Fibroblast of skin of left biceps (primary cell): ENCODE measurements at places on chromosomes 2 and 18.

DNA sequence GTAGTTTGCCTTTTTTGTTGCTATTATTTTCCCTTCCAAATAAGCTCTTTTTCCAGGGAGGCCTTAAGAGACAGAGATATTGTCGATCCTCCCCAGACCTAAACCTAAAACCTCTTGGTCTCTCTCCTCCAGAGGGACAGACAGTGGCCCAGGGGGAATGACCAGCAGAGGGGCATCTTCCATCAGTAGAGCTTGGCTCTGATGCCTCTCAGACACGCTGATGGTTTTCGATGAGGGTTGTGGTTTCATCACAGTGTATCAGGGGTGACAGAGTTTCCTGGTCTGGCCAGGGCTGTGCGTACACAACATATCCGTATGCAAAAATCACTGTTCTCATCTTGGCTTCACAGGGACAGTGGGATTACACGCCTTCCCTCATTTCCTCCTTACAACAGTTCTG lies 68.6 kb downstream of the GATA6 start:
- DNase-seq, result no peak

DNA sequence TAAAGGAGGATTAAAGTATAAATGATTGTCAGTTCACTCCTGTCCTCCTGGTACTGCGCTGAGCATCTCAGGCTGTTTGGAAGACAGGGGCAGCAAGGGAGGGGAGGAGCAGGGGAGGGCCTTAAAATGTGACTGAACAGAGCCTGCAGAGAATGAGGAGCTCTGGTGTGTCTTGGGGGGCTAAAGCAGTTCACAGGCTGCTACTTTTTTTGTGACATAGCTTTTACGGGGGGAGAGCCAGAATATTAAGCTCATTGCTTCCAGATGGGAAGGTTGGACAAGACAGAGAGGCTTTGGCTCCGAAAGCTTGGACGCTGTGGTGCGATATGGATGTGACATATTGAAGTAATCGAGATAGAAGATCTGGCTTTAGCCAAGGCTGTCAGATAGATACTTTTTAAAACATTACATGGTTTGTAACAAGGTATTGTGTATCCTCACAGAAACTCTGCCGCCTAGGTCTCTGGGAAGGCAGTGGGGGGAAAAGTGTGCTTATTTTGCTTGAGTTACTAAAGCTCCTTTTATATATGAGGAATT lies 40.5 kb downstream of the RDH14 start:
- no peak for DNase-seq

DNA sequence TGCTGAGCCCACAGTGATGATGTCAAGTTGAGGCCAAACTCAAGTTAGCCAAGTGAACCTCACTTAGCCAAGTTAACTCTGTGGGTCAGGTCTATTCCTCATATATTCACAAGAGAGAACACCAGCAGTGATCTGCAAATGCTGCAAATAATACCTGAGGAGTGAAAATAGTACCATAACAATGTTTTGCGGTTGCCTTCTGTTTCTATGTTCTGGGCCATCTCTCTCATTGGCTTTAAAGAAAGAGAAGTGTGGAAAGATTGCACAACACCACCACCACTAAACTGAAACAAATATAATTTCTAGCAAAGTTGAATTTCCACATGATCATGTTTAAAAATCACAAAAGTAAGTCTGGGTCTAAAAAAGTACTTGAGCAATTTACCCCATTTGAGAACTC lies 211.1 kb upstream of the GALNT5 start:
- DNase-seq, result no peak

DNA sequence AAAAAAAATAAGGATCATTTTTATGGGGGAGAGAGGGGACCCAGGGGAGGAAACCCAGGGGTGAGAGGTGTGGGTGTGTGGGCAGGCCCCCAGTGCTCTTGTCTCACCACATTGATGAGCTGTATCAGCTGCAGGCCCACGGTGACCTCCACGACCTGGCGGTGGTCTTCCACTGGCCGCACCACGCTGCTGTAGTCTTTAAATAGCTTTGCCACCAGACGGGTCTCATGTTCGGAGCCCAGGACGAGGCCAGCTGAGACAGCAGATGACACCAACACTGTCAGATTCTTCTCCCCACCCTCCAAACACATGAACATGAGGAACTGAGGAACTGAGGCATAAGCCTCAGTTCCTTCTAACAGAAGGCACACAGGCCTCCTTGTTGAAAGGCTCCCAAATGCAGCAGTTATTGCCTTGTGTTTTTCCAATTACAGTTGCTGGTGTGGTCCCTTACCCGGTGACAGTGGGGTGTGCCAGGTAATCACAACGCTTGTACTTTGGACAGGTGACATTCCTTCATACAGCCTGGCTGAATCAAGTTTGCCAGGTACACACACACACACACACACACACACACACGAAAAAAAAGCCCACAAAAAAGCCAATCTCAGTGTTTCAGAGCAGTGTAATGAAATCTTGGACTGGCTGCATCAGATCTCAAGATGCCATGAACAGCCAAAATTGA lies 4.7 kb downstream of the CHRNA1 start:
- no peak for DNase-seq

GRCh38 chr2:113831161-113831560 lies 58.7 kb upstream of the ACTR3 start:
- no peak for DNase-seq

DNA sequence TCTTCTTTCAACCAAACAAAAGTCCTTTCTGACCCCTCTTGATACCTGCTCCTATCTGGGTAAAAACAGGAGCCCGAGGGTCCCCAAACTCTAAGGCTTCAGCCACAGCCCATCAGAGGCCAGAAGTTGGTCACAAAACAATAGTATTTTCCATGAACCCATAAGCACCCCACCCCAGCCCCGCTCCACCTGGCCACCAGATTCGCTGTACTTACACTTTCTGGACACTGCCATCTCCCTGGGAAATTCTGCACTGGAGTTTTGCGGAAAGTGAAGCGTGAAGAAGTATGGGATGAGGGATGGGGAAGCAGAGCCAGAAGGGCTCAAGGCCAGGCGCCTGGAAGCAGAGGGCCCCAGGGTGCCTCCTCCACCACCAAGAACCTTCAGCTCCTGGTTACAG lies 5.2 kb upstream of the RUFY4 start:
- no peak for DNase-seq

DNA sequence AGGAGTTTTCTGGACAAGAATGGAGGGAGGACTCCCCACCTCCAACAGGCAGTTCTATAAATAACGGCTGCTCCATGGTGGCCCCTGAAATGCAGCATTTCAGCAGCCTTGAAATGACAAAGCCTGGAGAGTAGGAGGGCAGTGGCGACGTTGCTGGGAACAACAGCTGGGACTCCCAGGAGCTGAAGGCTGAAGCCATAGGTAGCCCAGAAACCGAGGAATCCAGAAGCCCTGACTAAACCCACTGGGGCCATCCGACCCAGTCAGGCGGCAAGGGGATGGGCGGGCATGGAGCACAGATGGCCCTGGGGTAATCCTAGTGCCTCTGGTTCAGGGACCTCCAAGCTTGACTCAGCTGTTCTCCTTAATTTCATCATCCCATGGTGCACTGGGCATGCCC lies 9.0 kb downstream of the PRKAG3 start:
- DNase-seq, result no peak

DNA sequence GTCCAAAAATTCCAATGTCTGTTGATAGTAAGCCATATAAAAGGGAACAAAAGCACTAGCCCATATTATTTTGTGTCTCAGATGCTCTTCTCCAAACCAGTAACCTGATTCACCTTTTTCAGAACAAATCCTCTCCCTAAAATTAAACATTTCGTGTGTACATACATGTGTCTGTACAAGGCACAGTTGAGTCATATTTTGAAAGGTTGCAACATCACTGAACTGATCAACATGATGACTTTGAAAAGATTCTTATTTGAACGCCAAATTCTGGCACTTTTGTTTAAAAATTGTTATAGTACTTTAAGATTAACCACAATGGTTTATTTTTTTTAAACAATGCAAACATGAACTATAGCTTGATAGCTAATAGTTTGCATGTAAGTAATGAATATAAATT lies 102.5 kb downstream of the RIT2 start:
- DNase-seq, result no peak

DNA sequence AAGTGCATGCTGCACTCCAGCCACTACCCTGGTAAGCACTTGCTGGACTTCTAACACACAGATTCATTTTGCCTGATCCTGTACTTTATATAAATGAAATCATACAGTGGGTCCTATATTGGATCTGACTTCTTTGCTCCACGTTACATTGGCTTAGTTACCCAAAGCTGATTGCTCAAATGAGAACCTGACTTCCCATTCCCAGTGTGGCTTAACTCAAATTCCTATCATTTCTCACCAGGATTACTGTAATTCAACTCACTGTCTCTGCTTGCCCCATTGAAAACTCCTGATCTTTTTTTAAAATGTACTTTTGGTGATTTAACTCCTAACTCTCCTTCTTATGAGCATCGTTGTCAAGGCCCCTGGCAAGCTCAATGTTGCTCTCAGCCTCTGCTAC lies 1.4 kb downstream of the RSAD2 start:
- no peak for DNase-seq

DNA sequence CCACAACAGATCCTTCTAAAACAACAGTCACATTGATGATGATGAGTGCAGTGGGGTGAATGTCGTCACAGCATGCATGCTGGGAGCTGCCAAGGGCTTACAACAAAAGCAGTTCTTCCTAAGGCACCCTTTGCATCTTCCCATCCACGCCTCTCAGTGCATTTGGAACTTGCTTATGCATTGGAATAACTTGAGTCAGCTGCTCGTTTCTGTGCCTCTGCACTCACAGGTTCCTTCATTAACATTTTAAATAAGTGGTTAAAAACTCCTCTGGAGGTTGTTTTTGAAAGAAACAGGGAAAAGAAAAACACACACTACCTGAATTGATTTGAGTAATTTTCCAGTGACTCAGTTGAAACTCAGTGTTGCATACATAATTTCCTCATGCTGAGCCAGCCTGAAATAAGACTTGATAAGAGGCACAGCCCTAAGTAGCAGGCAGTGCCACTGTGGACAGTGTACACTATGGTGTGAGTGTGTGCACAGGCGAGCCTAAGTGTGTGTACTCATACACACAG lies 46.8 kb upstream of the TRIM43B start:
- DNase-seq, result no peak

- no peak for DNase-seq
Observed at GRCh38 chr2:33518929-33519328, 42.5 kb downstream of the RASGRP3 start.

DNA sequence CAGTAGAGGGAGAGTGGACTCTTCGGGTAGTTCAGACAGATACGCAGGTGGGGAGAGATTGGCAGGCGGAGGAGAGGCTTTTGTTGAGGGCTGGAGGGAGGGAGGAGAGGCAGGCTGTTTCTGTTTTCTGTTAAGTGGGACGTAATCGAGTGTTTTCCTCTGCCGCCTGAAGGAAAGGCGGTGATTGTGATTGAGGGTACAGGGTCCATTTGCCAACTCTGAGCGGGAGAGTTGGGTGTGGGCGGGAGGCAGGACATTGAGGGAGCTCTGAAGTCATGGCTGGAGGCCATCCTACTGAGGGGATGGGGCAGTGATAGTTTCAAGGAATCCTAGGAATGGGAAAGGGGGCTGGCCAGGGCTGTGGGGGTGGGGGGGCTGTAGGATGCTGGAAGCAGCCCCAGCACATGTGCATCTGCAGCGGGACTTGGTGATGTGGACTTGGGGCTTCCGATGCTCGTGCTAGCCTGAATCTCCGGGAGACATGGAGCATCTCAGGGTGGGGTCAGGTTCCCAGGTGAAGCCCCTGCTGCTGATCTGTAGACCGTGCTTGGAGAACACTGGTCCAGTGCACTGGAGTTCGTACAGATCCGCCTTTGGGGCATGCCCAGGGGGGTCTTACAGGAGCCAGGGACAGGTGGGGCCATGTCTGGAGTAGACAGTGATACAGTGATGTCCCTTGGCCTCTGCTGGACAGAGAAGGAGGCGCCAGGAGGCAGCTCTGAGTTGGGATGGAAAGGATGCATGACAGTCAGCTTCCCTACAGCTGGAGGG lies 167.5 kb downstream of the AGAP1 start:
- DNase-seq, result no peak

GRCh38 chr2:100653449-100654035 lies 90.7 kb downstream of the PDCL3 start:
- no peak for DNase-seq

DNA sequence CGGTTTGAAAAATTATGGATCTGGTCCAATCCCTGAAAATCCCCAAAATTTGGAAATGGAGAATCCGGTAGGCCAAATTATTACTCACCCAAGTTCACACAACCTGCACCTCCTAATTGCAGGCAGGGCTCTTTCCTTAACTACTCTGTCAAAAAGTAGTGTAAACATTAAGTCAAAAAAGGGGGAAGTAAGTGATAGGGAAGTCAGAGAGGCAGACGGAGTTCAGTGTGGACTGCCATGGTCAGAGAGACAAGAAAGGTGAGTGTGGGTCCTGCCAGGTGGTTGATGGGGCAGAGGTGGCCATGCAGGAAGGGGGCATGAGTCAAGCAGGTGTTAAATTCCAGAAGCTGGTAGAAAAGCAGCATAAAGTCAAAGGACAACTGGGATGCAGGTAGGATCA lies 104.7 kb upstream of the STPG4 start:
- no peak for DNase-seq

DNA sequence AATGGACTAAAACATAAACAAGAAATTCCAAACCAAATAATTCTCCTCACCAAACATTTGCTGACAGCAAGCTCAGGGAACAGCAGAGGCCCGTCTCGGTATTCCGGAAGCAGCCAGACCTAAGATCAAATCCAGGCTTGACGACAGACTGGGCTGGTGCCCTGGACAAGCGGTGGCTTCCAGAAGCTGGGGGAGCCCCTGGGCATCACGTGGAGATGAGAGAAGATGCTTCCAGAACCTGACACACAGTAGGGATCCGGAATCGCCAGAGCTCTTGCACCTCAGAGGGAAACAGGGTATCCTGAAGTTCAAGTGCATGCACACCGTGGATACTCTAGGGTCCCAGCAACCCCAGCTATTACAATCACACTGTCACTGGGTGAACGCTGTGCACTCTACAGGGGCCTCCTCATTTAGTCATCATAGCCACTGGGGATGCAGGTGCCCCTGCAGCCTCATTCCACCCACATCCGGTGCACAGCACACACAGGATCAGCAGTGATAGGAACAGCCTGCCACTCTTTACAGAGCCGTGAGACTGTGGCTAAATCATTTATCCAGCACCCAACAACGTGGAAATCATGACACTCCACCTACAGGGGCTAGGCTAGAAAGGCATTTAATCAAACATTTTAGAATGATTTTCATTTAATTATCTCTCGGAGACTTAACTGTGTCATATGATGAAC lies 102.6 kb downstream of the HDAC4 start:
- DNase-seq, result no peak

DNA sequence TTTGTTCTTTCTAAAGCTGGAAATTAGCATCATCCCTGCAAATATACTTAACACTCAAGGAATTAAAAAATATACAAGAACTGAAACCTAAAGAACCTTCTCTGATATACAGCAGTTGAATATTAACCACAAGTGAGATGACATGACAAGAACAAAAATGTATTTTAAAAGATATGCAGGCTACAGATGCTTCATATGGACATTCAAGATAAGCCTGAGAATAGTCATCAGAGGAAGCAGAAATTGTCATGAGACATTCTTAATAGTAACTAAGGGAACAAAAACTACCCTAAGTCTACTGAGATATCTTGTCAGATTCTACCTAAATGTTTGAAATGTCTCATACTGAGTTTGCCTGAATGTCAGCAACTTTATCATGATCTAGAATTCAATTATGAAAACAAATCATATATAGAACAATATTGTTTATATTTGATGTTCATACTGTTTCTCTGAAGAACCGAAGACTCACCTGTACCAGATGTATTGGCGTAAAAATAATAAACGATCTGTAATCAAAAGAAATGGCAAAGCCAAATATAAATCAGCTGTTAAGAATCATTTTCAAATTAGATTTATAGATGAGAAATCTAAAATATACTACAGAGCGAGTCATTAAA lies 4.7 kb downstream of the NBAS start:
- no peak for DNase-seq

- no peak for DNase-seq
Observed at GRCh38 chr18:27428120-27428519, 243.0 kb upstream of the CHST9 start.
